HT1080 (cell line): ENCODE measurements at places on chromosomes 2 and 18.

- DNase-seq, result peak; percentile 55
These were observed 133.7 kb downstream of the FBXO15 start for GRCh38 chr18:74013955-74014354.

GRCh38 chr2:10909050-10909995 lies 2.4 kb upstream of the KCNF1 start:
- no peak for DNase-seq

DNA sequence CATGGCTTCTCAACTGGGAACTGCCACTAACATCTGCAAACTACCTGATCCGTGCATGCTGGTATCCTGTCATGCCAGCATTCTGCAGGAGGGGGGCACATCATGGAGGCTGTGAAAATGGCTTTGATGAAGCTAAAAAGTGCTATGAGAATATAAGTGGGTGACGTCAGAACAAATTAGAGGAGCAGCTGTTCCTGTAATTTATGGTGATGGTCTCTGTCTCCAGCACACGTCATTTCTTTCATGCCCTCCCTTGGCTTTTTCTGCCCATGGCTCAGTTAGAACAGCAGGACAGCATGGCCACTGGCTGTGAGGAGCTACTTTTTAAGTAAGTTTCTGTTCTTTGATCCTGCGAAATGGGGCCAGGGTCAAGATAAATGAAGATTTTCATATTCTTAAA lies 466.3 kb downstream of the THSD7B start:
- no peak for DNase-seq

DNA sequence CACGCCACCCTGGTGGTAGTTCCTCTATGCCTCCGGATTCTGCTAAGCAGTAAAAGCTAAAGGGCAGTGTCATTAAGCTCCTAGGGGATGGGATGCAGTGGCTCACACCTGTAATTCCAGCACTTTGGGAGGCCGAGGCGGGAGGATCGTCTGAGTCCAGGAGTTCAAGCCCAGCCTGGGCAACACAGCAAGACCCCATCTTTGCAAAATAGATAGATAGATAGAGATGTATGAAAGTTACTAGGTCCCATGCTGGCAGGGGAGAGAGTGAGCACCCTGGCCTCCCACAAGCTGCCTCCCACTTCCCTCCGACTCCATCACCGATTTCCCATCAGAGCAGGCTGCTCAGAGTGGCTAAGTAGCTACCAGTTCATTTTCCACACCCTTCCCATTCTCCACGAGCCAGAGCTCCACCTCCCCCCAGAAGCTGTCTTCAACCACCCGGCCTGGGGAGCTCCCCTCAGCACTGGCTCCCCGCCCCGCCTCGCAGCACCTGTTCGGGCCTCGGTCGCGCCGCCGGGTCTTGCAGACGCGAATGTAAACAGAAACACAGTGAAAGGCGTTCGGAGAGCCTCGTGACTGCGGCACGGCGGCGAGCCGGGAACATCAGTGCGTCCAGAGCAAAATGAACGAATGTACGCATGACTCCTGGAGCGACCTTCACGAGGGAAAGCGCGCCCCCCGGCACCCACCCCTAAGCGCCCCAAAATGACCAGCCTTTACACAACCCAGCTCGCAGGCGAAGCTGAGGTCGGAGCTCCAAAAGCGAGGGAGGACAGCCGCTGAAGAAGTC lies 598 bp upstream of the CEP68 start:
- DNase-seq, result no peak

GRCh38 chr18:79588636-79589481 lies 90.7 kb upstream of the CTDP1 start:
- DNase-seq, result peak; percentile 17

DNA sequence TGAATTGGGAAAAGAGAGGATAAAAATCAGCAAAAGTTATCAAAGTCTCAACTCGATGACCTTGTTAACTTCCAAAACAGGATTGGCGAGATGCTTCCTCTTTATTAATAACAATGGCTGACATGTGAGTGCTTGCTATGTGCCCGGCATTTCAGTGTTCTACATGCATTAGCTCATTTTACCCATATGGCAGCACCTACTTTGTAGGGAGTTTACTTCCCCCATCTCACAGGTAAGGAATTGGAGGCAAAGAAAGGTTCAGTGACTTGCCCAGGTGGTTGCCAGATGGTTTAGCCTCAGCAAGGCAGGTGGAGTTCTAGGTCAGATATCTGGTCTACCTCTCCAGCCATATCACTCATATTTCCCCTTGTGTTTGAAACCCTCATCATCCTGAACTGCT lies 12.4 kb downstream of the TFCP2L1 start:
- no peak for DNase-seq

GRCh38 chr2:37526323-37526722 lies 145.1 kb downstream of the CDC42EP3 start:
- DNase-seq, result peak; percentile 40

DNA sequence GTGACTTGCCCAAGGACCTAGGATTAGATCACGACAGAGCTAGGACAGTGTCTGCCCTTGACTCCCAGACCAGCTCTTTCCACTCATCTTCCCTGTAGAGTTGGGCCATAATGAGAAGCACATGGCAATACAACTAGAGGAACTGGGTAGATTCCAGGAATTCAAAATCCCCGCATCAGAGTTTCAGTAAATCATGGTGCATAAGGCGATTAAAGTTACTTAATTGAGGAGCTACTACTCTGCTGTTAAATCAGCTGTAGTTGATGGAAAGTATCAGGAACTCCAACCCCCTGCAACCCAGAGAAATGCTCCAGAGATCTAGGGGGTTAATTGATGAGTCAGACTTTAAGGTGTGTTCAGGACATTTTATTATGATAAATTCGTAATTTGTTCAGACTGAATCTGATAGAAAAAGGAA lies 5.7 kb downstream of the ANTXR1 start:
- DNase-seq, result no peak

GRCh38 chr2:40085786-40086185 lies 306.7 kb upstream of the THUMPD2 start:
- DNase-seq, result no peak

GRCh38 chr18:77124452-77124922 lies 8.1 kb downstream of the MBP start:
- DNase-seq, result no peak
